ENCODE measurements at places on chromosomes 16 and 17.

DNA sequence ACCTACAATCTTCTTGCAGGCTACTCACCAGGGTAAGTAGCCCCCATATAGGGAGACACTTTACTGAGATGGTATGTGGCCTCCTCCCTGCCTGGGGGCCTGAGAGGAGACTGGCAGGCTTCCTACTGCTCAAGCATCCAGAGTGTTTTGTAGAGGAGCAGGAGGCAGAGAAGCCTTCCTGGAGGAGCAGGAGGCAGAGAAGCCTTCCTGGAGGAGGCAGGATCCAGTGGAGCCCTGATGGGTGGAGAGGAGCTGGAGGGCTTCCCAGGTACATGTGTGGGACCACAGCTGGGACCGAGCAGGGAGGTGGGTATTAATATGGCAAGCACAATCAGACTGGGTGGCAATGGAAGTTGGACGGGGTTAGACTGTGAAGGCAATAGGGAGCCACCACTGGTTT is 2.1 kb upstream of the ADGRG5 start:
- DNase-seq: no peak

- DNase-seq: no peak
Observed at GRCh38 chr16:20084624-20085226, 11.0 kb upstream of the GPR139 start.

- peak; percentile 28 for DNase-seq
Observed at GRCh38 chr16:7405166-7405565, 72.5 kb downstream of the RBFOX1 start.

- DNase-seq: no peak
Observed at GRCh38 chr17:74110467-74110866, 93.0 kb upstream of the RPL38 start.

DNA sequence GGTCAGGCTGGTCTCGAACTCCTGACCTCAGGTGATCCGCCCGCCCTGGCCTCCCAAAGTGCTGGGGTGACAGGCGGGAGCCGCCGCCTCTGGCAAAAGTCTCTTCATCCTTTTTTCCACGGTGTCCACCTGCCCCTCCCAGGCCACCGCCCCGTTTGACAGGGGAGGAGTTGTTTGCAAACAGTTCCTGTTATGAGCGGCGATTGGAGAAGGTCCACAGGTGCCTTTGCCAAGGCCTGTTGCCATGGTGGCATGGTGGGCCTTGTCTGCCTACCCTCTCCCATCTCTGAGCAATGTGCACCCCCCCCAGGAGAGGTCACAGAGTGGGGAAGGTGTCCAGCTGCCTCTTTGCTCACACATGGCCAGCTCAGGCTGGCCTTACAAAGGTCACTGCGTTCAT is 16.0 kb upstream of the RAP1GAP2 start:
- no peak for DNase-seq
